HuH-7 (cell line): ENCODE measurements at places on chromosomes 13 and 19.

- DNase-seq = no peak
These were observed 10.0 kb downstream of the SIGLEC12 start for GRCh38 chr19:51491586-51491985.

- DNase-seq = no peak
These were observed 74.5 kb upstream of the NBEA start for GRCh38 chr13:34867590-34867989.

DNA sequence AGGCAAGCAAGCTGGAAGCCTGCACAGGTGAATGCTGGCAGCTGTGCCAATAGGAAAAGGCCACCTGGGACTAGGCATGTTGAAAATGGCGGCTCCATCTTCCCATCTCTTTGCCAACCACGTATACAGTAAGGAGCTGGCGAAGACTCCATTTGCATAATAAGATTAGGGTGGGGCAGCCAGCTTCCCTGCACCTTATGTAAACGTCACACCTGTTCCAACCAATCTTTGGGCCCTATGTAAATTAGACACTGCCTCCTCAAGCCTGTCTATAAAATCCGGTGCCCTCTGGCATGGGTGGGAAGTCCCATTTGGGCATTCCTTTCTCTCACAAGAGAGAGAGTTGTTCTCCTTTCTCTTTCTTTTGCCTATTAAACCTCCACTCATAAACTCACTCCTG lies 16.8 kb downstream of the ADGRE2 start:
- no peak for DNase-seq

GRCh38 chr13:102702965-102703725 lies 8.3 kb upstream of the METTL21C start:
- no peak for DNase-seq

DNA sequence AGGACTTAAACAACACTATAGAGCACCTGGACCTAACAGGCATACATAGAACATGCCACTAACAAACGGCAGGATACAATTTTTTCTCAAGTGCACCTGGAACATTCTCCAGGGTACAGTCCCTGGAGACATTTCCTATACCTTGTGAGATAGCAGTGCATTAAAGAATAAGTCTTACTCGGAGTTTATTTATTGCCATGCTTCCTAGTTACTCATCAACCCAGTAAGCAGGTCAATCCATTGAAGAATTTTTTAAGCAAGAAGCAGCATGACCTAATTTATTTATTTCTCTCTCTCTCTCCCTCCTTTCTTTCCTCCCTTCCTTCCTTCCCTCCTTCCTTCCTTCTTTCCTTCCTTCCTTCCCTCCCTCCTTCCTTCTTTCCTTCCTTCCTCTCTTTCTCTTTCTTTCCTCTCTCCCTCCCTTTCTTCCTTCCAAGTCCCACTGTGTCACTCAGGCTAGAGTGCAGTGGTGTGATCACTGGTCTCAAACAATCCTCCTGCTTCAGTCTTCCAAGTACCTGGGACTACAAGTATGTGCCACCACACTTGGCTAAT lies 6.6 kb upstream of the TFDP1 start:
- no peak for DNase-seq

GRCh38 chr13:31697290-31697689 lies 42.0 kb upstream of the RXFP2 start:
- DNase-seq = no peak

DNA sequence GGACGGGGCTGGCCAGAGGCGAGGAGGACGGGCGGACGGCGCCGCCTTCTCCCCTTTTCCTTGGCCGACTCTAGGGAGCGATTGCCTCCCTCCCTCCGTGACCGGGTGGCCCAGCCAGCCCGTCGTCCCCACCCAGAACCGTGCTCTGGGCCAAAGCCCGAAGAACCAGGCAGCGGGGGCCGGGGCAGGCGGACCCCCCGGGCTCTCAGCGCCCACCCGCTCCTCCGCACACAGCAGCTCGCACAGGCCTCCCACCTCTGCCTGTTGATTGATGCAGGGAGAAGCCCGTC lies 9.3 kb upstream of the MARCHF2 start:
- DNase-seq = no peak

DNA sequence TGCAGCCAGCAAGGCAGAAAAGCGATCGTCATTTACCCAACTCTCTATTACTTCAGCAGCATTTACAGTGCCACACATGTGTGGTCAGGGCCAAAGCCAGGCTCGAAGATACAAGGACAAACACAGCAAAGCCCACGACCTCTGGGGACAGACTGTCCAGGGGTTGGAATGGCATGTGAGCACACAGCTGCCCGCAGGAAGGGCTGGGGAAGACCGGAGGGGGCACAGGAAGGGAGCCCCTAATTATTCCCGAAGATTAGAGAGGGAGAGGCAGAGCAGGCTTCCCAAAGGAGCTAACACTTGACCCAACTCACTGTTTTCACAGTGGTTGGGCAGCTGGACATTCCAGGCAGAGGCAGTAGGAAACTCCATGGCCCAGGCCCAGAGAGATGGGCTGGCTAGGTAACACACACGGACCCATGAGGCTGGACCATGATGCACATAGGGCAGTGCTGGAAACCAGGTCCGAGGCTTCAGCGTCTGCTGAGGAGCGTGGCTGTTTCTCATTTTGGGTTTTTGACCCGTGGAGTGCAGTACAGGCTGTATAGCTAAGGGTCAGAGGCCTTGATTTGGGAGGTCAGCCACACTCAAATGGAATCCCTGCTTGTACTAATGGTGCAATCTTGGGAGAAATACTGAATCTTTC lies 179.8 kb downstream of the FOXO1 start:
- no peak for DNase-seq

DNA sequence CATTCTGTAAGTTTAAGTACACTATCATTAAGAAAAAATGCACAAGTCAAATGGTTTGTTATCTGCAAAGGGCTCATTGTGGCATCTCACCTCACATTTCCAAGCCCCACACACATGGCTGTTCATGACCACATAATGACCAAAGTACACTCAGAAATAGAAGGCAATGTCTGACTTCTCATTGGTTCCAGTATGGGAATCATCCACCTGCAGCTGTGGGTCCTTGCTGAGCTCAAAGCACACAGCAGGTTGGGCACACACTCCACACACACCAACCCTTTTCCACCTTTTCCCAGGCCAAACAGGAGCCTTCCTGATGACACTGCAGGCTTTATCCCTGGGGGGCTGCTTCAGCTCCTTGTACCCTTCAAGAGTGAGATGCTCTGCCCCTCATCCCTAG lies 11.8 kb downstream of the CLC start:
- no peak for DNase-seq

DNA sequence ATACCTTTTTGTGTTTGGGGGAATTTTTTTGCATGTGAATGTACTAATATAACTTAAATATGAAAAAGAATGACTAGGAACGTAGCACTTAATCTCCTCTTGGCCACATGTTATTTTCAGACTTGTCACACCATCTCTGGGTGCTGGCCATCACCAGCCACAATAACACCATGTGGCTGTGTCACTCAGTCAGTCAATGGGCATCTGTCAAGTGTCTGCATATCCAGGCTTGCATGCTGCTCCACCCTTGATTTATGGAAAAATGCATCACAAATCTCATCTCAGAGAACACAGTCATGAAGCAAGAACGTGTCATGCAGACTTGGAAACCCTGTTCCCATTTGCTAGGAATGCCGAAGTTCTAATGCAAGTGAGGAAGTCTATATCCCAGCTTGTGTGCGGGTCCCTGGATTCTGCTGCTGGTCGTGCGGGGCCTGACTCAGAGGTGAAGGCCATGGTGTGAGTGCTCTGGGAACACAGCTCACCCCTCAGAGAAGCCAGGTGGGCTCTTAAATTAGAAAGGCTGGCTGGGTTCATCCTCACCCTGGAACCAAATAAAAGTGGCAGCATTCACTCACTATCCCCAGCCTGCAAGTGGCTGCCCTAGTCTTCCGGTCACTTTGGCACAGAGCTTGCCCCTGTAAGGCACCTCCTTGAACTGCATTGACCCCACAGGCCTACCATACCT lies 53.6 kb upstream of the ARHGEF7 start:
- no peak for DNase-seq

- no peak for DNase-seq
These were observed 219.2 kb upstream of the IRS2 start for GRCh38 chr13:110005563-110005962.

GRCh38 chr13:51781246-51782022 lies 22.5 kb downstream of the DHRS12 start:
- DNase-seq = peak; percentile 31

DNA sequence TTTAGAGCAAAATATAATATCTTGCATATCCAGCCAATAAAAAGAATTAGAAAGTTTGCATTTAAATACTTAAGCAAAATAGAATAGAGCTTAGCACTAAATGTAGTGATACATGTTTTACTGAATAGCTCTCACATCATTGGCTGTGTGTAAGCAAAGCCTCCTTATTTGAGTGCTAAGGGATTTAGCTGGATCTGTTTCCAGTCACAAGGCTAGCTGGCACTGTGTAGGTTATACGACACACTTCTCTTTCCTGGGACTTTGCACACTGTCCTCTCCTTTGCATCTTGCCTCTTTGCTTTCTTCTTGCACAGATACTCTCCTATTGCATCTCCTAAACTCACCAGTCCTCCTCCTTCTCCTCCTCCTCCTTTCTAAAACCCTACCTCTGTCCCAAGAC lies 423.8 kb downstream of the KLF5 start:
- DNase-seq = no peak

DNA sequence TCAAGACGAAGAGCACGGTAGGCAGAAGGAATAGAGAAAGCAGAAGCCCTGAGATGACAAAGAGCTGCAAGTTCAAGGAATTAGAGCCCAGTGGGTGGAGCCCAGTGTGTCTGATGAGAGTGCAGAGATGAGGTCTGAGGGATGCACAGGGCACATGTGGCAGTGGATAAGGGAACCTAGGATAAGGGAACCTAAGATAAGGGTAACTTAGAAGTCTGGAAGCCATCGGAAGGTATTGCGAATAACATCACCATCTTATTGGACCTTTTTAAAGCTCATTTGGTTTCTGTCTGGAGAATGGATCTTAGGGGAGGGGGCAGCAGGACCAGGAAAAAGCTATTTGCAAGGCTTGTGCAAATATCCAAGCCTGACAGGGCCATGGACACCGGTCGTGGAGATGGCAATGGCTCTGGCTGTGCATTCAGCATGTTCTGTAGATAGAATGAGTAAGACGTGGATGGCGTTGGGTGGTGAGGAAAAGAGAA lies 1.3 kb downstream of the FPR3 start:
- DNase-seq = no peak

DNA sequence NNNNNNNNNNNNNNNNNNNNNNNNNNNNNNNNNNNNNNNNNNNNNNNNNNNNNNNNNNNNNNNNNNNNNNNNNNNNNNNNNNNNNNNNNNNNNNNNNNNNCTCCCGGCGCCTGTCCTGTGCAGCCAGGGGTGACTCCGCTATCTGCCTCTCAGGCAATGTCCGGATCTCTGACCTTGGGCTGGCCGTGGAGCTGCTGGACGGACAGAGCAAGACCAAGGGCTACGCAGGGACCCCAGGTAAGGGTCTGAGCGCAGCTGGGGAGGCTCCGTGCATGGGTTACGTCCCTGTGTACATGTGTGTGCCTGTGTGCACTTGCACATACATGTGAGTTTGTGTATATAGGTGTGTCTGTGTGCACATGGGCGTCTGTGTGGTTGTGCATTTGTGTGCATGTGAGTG lies 36.1 kb upstream of the TMEM255B start:
- DNase-seq = no peak
